ENCODE measurements at places on chromosomes 2 and 18. TPM values are rescaled to one million over a fixed set of nuclear protein-coding genes. Genes with fewer than 3 reads are reported as not detected.

DNA sequence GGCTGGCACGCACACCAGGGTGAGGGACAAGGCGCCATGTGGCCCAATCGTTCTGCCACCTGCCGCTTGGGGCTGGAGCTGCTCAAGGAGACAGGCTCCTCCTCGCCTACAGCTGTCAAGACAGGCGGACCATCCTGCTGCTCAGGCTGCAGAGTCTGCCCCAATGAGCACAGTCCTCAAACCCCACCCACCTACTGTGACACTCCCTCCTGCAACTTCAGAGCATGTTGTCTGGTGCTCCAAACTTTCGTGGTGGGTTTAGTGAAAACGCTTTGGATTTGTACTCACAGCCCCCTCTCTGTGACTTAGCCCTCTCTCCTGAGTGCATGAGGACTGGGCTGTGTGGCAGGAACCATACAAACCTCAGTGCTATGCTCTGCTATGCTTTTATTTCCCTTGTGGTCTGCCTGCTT is 23.2 kb upstream of the SLC35F6 start:
- DNase-seq: no peak

DNA sequence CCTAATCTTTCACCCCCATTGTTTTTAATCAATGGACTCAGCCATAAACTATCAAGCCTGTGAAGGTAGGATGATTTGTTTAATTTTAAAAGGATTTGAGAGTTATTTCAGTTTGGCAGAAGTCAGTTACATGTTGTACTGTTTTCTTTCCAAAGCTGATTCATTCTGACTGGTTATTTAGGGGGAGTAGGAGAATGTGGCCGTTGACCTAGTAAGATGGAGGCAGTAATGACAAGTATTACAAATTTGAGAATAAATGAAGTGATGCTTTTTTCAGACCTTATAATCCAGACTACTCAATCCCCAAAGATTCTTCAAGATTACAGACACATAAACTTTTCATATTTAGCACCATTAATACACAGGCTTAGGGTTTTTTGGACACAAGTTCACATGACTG is 4.3 kb downstream of the EPHA4 start:
- no peak for DNase-seq

DNA sequence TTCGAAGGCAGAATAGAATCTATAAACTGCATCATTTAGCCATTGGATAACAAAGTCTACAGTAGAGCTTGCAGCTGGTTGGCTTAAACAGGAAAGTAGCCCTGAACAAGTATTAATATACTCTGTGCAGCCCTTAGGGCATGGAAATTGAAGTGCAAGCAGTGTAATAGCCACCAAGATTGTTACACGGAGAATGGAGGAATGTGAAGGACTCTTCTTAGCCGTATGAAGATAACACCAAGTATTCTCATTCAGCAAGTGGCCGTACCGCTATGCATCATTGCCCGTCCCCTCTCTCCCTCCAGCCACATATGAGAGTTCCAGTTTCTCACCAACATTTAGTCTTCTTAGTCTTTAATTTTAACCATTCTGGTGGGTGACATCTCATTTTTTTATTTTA is 40.5 kb downstream of the ANKRD12 start:
- no peak for DNase-seq

Gene INHA
- 0.55 TPM for total RNA-seq

DNA sequence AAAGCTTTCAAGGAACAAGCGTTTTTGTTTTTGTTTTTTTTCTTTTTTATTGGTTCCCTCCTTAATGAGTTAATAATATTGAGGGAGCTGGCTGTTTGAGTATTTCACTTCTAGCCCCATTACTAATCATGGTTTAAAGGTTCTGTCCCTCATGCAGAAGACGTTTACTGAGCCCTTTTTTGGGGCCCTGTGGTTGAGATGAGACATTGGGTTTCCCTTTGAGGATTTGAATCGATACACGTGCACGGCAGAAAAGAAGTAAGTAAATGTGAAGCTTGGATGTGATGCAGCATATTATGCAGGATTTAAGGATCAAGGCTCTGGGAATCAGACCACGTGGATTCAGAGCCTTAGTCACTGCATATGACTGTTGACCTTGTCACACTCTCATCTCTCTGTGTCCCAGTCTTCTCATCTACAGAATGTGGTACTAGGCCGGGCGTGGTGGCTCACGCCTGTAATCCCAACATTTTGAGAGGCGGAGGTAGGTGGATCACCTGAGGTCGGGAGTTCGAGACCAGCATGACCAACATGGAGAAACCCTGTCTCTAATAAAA is 1.0 kb upstream of the CHST10 start:
- no peak for DNase-seq

GRCh38 chr18:35618289-35618688 is 36.7 kb downstream of the GALNT1 start:
- no peak for DNase-seq

Gene AQP4
- total RNA-seq: not detected

Gene ARHGEF4
- total RNA-seq: 2.7 TPM

GRCh38 chr2:165410276-165410675 is 59.2 kb upstream of the CSRNP3 start:
- DNase-seq: no peak

Data from aorta (tissue), 5 donors.